NCI-H460 (cell line): ENCODE measurements at places on chromosomes 7 and 10. TPM values are rescaled to one million over a fixed set of nuclear protein-coding genes. Genes with fewer than 3 reads are reported as not detected.

The SKIDA1 gene
- total RNA-seq, result 1.3 TPM in 2 replicates

DNA sequence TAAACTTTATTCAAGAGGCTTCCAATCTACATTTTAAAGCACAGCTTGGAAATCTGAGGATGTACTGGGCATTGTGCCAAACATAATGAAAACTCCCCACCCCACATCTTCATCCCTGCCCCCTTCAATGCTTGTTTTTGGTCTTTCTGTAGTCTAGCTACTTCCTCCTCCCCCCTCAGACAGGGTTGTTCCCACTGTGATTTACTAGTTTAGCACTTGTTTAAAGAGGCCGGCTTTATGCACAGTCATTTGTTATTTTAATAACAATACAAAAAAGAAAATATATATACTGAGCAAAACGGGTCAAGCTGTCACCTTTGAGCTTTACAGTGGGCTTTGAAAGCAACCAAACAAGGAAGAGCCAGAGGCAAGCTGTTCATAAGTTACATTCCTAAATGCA, 132.6 kb downstream of the CHRM2 start:
- DNase-seq, result no peak

GRCh38 chr7:93944673-93945072, 23.1 kb downstream of the GNG11 start:
- DNase-seq, result no peak

The TCERG1L gene
- 0.12 and 0.27 TPM in 2 replicates for total RNA-seq

DNA sequence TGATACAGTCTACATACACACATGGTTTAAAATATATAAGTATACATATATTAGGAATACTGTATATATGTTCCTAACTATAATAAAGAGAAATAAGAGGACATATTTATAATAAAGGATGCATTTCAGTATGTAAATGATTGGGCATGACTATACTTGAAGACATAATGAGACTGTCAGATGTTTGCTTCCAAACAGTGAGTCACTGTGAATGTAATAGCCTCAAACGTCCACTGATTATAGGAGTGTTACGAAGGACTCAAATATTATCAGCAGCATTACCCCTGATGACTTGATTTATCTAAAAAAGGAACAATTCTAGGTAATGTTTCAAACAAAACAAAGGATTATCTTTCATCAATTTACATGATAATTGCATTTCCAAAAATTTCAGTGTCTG, 39.9 kb upstream of the NRBF2 start:
- DNase-seq, result no peak

DNA sequence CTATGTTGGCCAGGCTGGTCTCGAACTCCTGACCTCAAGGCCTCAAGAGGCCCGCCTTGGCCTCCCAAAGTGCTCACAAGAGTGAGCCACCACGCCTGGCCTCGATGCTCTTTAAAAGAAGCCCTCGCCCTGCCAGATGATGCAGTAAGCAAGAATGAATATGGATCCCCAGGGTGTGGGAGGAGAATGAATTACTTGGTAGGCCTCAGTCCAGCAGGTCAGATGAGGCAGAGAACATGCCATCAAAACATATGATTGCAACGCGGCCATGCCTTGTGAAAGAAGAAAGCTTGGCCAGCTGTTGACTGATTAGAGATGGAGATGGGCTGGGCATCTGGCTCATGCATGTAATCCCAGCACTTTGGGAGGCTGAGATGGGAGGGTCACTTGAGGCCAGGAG, 68.7 kb downstream of the CAMK1D start:
- no peak for DNase-seq

DNA sequence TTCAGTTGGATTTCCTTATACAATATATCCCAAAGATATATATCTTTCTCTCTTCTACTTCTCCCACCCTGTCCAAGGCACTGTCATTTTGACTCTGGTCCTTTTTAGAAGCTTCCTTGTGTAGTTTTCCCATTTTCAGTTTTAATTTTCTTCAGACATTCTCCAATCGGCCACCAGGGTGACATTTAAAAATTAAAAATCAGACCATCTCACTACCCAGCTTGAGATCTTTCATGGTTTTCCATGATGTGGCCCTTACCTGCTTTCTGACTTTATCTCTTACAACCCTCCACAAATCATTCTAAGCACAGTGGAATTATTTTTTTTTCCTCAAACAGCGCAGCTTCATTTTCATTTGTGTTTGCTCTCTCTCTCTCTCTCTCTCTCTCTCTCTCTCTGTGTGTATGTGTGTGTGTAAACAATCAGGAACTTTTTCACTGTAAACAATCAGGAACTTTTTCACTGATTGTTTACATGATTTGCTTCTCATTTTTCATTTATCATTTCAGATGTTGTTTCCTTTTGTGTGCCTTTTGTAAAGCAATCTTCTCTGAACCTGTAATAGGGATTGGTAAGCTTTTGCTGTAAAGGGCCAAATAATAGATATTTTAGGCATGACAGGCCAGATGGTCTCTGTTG, 348.9 kb downstream of the ATRNL1 start:
- DNase-seq, result no peak

DNA sequence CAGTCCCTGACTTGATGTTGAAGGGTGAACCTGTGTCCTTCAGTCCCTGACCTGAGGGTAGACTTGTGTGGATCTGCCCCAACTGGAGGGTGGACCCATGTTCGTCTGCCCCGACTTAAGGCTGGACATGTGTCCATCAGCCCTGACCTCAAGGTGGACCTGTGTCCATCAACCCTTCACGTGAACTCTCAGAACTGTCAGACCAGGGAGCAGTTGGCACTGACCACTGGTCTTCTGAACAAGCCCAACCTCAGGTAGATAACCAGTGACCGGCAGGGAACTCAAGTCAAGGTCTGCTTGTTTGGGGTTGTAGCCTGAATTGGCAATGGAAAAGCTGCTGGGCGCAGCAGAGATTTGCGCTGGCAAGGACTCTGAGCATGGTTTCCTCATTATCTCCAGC, 96.5 kb downstream of the ADCY1 start:
- DNase-seq, result no peak

The ASB15 gene
- total RNA-seq, result not detected in 2 replicates

DNA sequence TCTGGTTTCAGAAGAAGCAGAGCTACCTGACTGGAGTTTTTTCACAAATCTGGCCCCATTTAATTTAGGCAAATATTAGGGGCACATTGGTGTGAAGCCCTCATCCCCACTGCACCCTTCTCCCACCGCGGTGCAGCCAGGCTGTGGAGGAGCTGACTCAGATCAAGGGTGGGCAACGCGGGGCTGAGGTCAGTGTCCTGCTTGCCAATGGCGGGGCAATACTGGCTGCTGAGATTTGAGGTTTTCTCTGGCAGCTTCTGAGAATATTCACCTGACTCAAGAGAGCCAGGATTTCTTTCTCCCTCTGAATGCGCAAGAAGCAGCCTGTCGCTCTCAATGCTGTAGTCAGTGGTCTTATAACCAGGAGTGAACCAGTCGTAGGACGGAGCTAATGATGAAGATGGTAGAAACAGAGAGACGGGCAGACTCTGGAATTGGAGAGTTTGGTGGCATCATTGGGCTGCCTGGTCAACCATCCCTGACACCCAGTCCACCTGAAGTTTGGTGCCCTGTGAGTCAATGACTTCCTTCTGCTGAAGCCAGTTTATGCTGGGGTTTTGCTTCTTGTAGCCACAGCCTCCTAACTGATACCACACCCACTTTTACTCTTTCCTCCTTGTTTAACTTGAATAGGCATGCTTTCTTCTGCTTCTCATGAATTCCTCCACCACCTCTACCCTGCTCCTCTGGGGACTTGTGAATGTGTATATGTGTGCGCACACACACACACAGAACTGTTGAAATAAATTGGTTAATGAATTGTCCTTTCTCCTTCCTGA, 123.7 kb upstream of the CTBP2 start:
- DNase-seq, result no peak

The VAX1 gene
- total RNA-seq, result 0.25 and 0.40 TPM in 2 replicates

The ANKMY2 gene
- total RNA-seq, result 11.0 and 13.7 TPM in 2 replicates

DNA sequence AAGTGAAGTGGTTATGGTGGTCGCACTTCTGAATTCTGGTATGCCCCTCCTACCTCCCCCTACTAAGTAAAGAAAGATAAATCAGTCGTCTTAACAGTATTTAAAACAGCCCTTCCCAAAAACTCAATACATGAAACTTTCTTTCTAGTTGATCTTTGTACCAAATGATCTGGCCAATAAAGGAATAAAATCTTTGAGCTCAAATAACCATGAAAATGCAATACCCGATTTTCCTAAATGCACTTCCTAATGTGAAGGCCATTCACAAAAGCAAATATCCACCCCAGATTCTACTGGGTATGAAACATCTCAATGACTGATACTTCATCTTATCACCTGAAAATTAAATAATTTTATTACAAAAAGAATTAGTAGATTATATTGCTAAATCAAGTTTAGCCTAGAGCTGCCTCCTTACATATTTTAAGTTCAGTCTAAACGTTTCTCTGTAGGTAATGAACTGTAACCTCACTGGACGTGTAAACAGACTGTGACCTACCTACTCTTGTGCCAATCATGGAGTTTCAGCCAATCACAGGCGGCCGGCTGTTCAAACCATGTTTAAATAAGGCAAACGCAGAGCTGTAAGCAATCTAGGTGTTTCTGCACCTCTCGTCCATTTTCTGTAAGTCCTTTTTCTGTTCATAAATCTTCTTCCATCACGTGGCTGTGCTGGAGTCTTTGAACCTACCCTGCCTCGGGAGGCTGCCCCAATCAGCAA, 146.9 kb upstream of the AKR1E2 start:
- DNase-seq, result no peak

The PRPS1L1 gene
- not detected in 2 replicates for total RNA-seq

DNA sequence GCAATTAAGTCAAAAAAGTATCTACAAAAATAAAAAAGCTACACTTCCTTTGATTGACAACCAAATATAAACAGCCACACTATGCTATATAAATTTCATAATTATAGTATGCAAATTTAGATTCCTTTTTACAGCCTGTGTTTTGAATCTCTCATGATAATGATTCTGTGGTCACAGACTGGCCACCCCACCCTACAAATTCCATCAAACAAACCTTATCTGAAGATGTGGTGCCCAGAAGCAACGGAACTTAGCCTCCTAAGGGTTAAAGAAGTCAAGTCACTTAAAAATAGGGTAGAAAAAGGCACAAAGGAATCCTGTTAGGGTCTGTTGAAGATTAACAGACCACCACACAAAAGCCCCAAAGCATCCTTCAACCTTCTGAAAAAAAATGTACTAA, 351.8 kb downstream of the INHBA start:
- DNase-seq, result no peak

DNA sequence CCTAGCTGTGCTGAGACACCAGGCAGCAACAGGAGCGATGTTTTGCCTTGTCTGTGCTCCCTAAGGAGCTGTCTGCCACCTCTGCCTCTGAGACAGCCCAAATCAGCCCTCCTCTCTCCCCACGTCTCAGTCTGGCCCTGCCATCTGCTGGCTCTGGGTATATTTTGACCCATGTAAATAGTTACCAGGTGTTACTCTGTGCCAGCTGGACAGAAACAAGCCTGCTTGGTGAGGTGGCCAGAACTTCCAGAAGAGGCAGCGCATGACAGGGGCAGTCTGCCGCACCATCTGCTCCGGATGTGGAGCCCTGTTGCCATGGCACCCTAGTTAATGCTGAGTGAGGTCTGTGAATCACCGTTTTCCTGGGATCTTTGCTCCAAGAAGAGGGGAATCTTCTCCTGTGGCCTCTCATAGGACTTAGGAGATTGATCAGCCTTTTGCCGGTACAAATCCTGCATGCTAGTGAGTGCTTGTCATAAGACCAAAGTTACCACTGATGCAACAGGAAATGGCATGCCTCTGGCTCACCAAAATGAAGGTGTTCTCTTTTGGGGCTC, 31.8 kb downstream of the GSTO2 start:
- DNase-seq, result peak; percentile 92
